ENCODE measurements at places on chromosomes 13 and 19.

DNA sequence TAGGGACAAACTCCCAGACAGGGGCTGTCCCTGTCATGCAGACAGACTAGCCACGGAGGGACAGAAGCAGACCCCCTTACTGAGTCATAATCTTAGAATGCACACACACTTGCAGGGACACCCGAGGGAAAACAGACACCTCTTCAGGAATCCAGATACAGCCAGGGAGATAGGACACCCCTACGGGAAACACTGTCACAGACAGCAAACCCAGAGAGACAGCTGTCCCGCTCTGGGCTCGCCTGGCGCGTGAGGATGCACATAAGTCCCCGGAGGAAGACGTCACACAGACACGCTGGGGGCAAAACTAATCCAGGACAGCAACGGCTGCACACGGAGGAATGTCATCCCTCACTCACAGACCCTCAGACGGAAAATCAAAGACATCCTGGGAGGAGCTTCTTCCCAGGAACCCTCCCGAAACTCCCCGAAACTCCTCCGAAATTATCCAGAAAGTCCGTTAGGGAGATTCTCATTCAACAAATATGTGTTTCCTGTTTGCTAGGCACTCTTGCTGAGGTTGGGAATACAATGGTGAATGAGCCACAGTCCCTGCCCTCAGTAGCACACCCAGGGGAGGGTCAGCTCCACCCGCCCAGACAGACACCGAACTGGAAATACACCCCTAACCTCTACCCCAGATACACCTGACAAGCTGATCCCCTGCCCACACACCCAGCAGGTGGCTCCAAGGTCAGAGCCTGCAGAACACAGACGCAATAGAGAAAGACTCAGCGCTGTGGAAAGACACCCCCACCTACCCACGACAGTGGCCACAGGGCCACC is 15.2 kb upstream of the TOMM40 start:
- no peak for DNase-seq

DNA sequence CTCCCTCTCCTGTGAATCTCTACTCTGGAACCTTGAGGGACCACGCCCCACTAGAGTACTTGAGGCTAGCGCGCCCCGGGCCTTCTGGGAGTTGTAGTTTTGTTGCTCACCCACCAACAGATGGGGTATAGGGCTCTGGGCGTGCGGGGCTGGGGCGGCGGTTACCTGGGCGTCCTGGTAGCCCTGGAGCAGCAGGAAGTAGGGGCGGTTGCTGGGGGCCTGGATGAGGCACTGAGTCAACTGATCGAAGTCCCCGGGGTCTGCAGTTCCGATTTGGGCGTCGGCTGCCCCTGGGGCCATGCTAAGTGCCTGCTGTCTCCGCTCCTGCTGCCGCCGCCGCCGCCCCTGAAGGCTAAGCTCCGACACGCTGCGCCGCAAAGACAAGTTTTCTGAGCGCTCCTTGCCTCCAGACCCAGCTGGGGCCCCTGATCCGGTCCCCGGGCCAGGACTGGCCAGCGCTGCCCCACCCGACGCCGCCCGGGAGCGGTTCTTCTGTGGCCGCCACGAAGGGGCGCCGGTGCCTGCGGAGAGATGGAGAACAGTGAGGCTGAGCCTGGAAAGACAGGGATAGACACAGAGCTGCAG is 5.3 kb downstream of the RASIP1 start:
- DNase-seq = no peak

DNA sequence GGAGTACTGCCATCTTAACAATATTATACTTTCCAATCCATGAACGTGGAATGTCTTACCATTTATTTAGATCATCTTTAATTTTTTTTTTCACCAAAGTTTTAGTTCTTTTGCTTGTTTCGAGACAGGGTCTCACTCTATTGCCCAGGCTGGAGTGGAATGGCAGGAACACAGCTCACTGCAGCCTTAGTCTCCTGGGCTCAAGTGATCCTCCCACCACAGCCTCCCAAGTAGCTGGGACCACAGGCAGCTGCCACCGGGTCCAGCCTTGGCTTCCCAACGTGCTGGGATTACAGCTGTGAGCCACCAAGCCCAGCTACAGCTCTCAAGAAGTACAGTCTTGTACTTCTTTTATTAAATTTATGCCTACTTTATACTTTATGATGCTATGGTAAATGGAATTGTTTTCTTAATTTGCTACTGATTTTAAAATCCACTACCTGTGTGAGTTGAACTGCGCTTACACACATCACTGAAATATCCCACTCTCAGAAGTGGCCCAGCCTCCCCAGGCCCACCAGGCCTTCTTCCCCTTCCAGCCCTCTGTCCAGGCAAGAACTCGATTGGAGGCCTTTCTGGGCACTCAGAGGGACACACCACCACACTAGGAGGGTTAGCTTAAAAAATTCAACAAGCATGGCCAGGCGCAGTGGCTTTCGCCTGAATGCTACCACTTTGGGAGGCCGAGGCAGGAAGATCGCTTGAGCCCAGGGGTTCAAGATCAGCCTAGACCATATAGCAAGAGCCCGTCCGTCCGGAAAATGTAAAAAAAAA is 1.0 kb upstream of the PGLS start:
- peak; percentile 27 for DNase-seq

GRCh38 chr19:7912697-7913564 is 1.7 kb upstream of the TGFBR3L start:
- no peak for DNase-seq

DNA sequence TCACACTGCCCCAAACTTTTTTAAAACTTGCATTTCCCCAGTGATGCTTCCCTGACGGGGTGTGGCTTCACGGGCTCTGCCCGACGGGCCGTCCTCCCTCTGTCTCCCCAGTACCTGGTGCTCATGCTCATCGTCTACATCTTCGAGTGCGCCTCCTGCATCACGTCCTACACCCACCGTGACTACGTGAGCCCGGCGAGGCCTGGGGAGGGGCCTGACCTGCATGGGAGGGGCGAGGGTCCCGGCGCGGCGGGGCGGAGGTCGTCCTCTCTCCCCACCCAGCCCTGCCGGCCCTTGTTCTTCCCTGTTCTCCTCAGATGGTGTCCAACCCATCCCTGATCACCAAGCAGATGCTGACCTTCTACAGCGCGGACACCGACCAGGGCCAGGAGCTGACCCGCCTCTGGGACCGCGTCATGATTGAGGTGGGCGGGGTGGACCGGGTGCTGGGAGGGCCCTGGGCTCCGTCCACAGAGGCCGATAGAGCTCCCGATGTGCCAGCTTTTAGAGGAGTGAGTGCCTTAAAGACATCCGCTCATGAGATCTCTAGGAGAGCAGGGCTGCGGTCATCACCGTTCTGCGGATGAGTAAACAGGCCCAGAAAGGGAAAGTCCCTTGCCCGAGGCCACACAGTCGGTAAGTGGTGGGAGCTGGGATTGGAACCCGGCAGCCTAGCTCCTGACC is 6.9 kb downstream of the UPK1A start:
- no peak for DNase-seq

DNA sequence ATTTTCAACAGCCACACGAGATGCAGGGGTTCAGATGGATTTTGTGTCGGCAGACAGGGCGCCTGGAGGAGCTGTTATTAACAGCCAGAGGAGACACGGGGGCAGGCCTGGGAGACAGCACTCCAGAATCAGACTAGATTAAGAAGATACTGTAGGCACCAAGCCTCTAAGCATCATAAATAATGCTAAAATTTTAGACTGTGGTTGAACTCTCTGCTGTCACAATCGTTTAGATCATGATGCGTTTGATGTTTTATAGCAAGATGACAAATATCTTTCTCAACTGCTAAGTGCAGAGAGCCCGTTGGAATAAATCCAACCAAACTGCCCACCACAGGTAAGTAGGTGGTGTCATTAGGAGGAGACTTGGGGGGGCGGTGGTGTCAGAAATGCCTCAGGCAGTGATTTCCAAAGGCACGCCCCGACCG is 63.9 kb downstream of the CEBPG start:
- no peak for DNase-seq
